Hepatic stellate cell (primary cell): ENCODE measurements at places on chromosomes 3 and 15.

- DNase-seq: no peak
Observed at GRCh38 chr3:12969486-12969885, 103.7 kb downstream of the IQSEC1 start.

DNA sequence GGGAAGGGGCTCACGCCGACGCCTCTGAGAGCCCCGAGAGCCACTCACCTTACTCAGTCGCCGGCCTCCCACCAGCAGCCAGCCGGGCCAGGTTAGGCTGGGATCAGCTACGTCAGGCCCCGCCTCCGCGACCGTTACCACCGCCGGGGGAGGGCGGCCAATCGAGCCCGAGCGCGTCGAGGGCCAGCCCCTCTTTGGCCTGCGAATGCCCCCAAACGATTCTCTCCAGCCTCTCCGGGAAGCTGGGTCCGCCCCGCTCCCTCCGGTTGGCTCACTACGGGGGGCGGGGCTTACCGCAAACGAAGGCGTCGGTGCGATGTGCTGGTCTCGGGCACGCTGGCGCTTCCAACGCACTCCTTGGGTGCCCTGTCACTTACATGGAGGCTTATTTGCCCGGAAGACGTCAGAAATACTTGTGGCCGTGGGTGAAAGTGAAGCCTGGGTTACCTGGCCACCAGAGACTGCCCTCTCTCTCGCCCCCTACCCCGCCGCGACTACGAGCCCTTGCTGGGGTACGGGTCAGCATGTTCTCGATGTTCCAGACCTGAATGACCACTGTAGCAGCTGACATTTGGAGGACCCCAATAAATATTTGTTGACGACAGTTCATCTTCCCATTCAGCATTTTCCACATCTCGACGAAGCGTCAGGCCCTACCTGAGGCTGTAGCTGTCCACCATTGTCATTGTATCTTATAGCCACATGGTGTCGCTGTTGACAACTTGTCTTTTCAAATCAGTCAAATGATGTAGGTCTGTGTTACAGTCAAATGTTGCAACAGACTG is at the start of gene CEP70:
Gene CEP70 (minus strand): TSS at position 111 of the 785 bp plus-strand sequence. CDS start 21,333 bp downstream, outside the sequence.
- DNase-seq: peak; percentile 90

DNA sequence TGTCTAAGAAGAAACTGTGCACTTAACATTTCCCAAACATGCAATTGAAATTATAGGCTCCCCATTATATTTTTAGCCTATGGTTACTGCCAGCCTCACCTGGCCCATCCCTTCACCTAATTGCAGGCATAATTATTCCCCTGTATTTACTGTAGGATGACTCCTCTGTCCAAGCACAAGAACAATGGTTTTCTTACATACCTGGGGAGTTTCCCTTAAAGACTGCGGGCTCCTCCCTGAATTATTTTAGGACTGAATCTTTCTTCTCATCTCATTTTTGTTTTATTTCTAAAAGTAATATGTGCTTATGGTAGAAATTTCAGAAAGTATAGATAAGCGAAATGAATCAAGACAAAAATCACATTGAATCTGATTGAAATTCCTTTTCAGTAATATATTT is 11.4 kb downstream of the TM4SF1 start:
- DNase-seq: no peak

DNA sequence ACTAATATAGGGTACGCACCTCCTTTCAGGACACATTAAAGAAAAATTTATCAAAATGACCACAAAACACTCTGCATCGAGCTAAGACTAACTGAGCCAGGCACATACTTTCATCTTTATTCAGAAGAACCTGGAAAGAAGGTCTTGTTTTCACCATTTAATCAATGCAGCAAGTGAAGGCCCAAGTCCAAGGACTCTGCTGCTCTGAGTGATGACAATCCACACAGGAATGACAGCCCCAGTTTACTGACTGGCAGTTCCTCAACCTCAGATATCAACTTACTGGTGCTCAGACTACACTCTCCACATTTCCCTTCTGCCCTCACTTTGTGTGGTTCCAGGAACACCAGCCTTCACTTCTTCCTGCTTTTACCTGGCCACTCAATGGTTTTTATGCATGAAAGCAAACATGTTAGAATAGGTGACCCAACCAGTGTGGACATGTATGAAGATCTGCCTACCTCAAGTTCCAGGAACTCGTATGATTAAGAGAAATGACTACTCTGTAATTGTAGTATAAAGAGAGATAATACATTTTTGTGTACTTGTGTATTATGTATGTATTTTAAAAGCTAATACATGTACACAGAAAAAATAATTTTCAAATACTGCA is 29.1 kb upstream of the RASA2 start:
- DNase-seq: no peak
